ENCODE measurements at places on chromosomes 1 and 21.

DNA sequence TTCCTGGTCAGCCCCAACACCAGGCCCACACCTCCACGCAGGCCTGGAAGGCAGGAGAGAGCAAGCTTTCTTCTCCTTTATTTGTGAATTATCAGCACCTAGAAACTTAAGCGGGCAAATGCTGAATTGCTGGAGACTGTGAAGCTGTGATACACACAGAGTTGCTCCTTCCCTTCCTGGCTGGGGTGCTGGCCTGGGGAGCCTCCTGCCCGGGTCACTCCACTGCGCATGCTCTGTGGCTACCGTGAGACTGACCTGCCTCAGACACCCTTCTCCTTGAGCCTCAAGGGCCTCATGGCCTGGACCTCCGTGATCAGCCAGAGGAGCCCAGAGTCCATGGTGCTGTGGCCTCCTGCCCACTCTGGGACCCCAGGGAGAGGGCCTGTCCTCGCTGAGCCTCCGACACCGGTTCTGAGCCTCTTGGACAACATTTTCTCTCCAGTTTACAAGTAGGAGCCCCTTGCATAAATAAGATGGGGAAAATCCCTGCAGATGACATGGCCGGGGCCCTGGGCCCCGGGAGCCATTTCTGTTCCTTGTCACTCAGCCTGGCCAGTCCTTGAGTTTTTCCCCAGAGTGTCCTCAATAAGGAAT is 18.0 kb downstream of the AGPAT3 start:
- no peak for DNase-seq

GRCh38 chr1:247812637-247813036 is 11.3 kb downstream of the OR14A16 start:
- no peak for DNase-seq

DNA sequence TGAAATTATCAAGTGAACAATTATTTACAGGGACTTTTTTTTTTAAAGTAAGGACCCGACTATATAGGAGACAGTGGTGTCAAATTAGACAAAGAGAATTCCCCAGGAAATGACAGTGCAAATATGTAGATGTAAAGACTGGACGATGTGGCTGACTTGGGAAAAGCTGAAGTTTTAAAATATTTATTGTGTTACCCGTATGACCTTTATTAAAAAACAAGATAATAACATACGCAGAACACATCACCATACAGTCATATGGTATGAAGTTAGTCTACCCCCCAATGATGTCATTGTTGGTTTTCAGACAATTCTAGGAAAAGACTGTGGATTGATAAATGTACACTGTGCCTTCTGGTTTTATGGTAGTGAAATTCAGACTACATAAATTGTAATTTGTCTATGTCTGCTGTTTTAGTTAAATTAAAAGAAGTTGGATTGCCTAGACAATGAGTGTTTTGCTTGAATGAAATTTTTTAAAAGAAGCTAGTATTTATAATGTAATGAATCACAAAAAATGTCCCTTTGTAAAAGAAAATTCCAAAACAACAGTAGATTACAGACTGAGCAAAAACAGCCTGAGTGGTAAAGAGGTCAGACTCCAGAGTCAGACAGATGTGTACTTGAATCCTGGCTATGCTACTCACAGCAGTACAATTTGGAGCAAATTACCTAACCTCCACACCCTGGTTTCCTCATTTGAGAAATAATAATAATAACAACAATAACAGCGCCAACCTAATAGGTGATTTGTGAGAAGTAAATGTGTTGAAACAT is 15.5 kb upstream of the PDC start:
- DNase-seq, result no peak

DNA sequence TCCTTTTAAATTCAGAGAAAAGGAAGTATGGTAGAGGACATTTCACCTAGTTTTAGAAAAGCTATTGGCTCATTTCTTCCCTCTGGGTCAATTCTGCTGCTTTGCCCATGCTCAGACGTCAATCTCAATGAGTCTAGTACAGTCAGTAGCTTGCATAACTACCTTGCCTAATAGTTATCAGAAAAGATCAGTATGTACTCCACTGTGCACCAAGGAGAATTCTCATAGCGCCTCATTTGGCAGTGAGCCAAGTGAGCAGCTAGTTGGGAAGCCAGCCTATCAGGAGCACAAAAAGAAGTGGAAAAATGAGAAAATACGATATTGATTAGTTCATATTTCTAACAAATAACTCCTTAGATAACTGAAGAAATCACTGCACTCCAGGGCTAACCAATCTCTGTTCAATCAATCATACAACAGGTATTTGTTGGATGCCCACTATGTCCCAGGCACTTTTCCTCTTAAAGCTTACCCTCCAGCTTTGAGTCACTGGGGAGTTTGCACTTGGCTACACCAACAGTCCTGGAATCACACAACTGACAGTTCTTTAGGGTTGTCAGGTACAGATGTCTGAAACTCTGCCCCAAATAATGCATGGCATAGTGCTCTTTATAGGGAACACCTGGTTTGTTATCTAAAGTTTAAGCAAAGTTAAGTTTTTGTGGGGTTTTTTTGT is 50.2 kb downstream of the PRDX6 start:
- DNase-seq, result no peak

GRCh38 chr1:56838759-56839158 is 15.8 kb upstream of the C8A start:
- DNase-seq, result no peak

DNA sequence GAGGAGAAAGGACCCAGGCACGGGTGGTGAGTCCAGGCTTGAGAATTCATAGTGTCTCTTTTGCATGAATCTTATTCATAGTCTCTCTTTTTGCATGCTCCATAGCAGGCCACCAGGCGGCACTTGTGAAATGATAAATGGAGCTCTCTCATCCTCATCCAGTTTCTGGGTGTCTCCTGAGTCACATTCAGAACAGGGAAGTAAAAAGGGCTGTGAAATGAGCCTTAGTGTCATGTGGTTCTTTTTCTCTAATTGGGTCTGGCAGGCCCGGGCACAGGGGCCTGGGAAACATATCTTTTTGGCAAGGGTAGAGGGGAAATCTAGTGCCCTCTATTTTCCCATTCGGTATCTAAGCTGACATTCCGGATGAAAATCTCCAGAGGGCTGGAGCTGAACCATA is 19.1 kb upstream of the NCF2 start:
- DNase-seq, result no peak

GRCh38 chr1:8727809-8728213 is 89.6 kb downstream of the RERE start:
- DNase-seq, result no peak

DNA sequence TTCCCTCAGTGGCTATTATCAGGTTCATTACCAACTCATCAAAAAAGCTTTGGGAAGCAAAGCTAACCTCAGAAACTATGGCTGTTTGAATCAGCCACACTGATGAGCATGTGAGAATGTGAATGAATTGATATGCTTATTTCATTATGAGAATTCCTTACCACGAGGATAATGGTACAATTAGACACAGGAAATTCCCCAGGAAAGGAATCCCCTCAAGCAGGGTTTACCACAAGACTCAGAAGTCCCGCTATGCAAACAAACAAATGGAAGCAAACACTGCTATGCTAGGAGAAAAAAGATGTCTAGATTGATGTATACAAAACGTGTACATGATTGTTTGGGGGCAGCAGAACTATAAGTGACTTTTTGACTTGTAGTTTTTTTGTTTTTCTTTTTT is 205.0 kb downstream of the HMCN1 start:
- no peak for DNase-seq

DNA sequence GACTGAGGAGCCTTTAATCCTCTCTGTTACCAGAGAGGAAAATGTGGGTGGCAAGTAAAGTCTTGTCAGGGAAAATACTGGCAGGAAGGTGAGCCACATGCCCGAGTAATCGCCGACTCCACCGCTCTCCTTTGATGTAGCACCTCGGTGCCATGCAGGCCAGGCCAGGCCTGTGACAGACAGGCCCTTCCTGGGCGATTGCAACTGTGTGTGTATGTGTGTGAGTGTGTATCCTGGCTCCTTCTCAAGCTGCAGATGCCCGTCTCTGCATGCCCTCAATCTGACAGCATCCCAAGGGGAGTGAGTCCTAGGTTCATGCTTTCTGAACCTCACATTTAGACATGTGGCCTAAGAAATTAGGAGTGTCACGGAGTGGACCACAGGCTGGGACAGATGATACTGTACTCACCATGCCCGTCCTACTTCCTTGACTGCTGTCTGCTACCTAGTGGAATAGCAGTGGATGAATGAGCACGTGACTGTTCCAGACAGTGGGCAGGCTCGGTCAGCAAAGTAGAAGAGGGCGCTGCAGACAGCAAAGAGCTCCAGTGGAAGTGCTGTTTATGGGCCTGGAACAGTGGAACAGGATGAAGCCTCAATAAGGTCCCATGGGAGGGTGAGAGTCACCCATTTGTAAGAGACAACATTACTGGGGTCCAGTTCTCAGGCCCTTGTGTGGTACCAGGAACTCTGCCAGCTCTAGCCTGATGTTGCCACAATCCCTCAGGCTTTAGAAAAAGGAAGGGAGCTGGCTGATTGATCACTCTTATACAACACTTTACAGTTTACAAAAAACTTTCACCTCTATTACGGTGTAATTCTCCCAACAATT is 25.3 kb downstream of the SERTAD4 start:
- no peak for DNase-seq

- DNase-seq, result no peak
Measured at GRCh38 chr1:42259739-42260064, 75.3 kb downstream of the FOXJ3 start.

DNA sequence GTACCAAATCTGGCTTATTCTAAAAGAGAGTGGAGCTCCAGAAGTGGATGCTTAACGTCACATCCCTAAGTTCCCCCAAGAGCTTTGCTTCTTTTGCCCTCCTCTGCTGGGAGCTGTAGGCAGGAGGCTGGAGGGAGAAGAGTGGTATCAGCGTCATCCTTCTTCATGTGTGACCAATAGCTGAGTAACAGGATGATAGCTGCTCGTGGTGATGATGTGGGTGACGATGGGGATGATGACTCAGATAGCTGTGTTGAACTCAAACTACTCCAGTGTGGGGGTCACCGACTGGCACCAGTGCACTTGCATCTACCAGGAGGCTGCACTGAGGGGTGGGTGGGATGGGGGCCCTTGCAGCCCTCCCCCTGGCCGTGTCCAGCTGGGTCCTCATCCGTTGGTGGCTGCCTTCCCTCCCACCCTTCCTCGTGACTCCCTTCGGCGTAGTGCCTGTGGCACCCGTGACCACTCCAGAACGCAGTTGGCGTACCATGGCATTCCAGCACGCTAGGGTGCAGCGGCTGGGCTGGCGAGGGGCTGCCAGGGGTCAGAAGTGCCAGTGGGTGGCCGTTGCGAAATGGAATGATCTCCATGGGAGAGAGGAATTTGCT is 1.1 kb downstream of the IGFN1 start:
- no peak for DNase-seq

- DNase-seq, result no peak
Measured at GRCh38 chr21:45802425-45802824, 158.9 kb downstream of the PCBP3 start.

GRCh38 chr21:34668803-34669148 is at the start of gene CLIC6:
Gene CLIC6, plus strand, starts transcription at chr21:34668994. Its CDS starts 395 bp downstream, at chr21:34669389.
- no peak for DNase-seq

DNA sequence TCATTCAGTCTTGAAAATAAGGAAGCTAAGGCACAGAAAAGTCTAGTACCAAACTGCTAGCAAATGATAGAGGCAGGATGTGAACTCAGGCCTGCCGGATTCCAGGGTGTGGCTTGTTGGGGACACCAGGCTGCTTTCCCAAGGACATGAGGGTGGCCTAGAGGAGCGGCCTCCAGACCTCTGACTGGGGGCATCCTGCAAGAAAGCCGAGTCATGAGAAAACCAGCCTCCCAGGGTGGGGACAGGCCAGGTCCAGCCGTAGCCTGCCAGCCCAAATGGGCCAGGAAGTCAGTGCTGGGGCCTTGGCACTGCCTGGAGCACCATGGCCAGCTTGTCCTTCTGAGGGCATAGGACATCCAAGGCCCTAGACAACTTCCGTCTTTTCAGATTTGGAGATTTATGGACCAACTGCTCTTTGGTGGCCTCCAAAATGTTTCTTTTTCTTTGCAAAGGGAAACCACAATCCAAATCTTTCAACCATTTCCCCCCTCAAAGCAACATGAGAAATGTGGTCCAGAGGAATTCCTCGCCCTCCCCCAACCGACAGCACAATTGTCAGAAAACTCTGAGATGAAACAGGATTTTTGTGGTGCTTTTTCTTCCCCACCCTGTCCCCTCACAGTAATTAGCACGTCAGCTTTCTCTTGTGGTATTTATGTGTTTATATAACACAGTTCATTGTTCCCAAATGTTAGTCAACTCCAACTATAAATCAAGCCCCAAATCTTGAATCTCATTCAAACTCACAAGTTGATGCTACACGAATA is 212.3 kb downstream of the KAZN start:
- no peak for DNase-seq

- DNase-seq, result no peak
Measured at GRCh38 chr1:41848216-41848952, 70.3 kb downstream of the HIVEP3 start.

DNA sequence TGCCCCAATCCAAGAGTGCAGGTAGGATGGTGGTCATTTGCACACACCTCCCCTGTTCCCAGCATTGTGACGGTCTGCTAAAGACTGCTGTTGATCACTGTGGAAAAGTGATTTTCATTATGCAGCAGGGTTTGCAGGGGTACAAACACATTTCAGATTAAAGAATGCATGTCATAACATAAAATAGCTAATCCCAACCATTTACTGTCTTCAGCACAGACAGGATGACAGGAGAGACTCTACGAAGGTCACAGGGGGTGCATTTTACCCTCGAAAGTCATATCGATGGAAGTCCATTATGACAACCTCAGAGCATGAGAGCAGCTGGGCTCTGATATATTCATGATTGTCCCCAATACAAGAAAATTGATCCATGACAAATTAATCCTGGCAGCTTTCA is 302.6 kb downstream of the AJAP1 start:
- DNase-seq, result no peak

All from stimulated activated CD4-positive, alpha-beta T cell treated with anti-CD3 and anti-CD28 coated beads, Interleukin-15, amount 100 ng/mL, for 1 hour (primary cell).